ENCODE measurements at places on chromosomes 13 and 19.

DNA sequence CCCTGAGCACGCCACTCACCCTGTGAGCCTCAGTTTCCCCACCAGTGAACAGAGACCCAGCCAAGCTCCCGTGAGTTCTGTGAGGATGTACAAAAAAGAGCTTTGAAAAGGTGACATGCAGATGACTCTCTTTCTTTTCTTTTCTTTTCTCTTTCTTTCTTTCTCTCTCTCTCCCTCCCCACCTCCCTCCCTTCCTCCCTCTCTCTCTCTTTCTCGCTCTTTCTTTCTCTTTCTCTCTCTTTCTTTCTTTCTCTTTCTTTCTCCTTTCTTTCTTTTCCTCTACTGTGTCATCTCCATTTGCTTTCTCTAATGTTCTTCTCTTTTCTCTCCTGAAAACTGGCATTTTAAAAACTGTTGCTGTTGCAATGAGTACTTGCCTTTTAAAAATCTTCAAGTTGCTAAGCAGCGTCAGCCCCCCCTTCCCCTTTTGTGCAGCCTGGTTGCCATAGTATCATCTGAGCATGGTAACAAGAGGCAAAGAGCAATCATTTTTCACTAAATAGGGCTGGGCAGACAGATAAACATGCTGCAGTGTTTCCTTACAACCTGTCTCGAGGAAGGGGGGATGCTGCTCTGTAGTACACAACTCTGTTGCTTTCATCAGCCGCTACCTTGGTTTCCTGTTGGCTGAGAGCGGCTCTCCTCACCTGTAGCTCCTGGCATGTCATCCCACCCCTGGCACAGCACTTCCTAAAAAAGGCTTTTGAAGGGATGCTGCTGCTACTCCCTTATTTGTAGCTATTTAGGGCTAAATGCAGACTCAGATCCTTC lies 108.7 kb upstream of the MBNL2 start:
- DNase-seq: no peak

- DNase-seq: no peak
Measured at GRCh38 chr19:10399878-10400277, 3.5 kb downstream of the CDC37 start.

DNA sequence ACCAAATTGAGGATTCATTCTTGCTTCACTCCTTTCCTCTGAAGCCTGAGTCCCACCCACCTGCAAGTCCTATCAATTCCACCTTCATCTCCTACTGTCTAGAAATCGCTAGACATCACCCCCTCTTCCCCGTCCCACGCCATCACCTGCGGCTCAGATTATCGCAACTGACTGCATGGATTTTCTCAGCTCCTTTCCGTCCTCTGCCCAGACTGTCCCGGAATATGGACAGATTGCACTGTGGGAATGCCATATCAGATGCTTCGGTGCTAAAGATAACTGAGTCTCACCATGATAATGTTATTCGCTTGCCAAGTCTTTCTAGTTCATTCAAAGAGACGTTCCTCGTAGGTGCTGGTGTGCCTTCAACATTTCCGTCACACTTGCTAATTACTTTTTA lies 66.4 kb upstream of the USP29 start:
- DNase-seq: no peak

- no peak for DNase-seq
Measured at GRCh38 chr19:51433043-51433442, 15.6 kb upstream of the SIGLEC10 start.

DNA sequence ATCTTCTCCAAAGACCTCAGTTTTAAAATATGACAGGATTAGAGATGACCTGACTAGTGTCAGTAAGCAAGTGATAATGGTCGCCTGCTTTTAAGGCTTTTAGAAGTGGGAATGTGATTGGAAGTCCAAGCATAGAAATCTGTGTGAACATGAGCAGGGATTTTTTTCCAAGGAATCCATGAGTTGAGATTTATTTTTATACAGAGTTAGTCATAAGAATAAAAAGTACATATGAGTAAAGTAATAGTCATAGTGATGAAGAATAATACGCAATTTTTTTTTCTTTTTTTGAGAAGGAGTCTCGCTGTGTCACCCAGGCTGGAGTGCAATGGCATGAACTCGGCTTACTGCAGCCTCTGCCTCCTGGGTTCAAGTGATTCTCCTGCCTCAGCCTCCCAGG lies 1.6 kb downstream of the ZNF546 start:
- no peak for DNase-seq

DNA sequence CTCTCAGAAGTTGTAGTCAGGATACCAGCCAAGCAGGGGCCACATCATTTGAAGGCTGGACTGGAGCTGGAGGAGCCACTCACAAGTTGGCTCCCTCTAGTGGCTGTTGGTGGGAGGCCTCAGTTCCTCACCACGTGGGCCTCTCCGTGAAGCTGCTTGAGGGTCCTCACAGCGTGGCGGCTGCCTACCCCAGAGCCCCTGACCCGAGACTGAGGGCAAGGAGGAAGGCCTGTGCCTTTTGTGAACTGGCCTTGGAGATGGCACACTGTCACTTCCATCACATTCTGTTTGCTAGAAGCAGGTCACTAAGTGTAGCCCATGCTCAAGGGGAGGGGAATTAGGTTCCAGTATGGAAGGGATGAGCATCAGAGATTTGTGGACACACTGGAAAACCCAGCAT lies 14.6 kb downstream of the GNA11 start:
- DNase-seq: no peak

DNA sequence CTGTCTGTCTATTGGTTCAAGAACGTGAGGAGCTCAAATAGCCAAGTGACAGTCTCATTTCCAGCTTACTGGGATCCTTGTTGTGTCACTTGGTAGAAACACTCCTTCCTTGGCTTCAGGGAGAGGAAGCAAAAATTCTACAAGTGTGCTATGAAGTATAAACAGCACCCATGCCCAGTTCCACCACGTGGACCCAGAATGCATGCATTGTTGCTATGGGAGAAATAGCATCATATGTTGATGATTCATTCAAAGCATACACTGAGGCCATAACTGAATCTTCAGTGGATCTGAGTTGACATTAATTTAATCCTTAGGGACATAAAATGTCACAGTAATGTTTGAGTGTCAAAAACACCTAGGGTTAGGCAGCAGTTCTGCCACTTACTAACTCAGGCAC lies 199.0 kb upstream of the RXFP2 start:
- DNase-seq: no peak

- no peak for DNase-seq
Measured at GRCh38 chr19:10061717-10062310, 24.3 kb upstream of the SHFL start.

- no peak for DNase-seq
Measured at GRCh38 chr13:104805346-104805745, 1730.1 kb downstream of the EFNB2 start.

DNA sequence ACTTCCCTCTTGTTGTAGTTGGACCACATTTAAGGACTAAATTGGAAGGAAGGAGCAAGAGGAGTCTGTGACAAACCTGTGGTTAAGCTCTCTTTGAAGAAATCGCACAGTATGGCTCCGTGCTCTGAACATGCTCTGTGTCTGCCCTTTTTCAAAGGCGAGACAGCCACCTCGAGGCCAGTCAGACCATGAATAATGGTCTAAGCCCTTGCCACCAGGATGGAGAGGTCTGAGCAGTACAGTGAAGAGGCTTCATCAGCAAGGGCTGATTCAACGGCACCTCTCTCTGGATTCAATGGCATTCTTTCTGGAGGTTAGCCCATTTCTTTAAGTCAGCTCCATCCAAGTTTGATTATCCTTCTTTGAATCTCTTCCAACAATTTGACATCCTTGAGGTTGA lies 30.9 kb downstream of the FAM216B start:
- no peak for DNase-seq

- DNase-seq: no peak
Measured at GRCh38 chr13:33340631-33341030, 55.1 kb upstream of the STARD13 start.

- DNase-seq: no peak
Measured at GRCh38 chr19:46944123-46944748, 75.4 kb upstream of the NPAS1 start.

DNA sequence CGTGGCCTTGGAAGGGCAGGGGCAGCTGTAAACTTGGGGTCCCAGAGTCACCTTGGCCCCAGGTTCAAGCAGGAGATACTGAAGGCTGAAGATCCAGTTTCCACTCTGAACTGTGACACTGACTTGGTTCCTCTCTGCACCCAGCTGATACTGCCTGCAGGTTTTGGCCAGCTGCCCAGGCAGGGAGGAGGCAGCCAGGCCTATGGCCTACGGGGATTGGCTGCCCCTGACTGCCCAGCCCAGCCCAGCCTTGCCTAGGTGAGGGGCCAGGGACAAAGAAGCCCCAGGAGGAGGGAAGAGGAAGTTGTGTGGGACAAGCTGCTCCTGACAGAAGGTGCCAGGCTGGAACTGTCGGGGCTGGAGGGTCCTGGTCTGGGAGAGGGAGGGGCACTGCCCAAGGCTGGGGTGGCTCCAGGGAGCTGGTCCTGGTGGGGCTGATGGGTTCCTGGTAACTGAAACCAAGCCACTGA lies 51.7 kb upstream of the CYP4F8 start:
- DNase-seq: no peak

GRCh38 chr19:53772943-53773342 lies 51.2 kb downstream of the NLRP12 start:
- DNase-seq: peak; percentile 29

DNA sequence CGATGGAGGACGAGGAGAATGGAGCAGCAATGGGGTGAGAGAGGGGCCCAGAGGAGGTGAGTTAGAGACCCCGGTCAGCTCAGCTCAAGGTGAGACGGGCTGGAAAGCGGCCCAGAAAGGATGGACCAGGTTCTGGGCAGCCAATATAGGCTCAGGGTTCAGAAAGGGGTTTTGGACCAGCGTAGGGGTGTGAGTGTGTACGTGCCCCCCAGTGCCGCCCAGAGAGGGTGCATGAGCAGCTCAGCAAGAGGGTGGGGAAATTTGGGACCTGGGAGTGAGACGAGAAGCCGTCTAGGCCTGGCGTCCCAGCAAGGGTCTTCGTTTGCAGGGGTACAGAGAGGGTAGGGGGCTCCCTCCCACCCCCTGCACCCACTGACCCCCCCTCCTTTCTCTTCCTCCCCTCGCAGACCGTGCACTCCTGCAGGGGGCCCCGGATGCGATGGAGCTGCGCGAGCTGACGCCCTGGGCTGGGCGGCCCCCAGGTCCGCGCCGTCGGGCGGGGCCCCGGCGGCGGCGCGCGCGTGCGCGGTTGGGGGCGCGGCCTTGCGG lies 12.1 kb downstream of the FUT6 start:
- DNase-seq: no peak

- no peak for DNase-seq
Measured at GRCh38 chr13:27979001-27979643, 9.4 kb downstream of the URAD start.

GRCh38 chr13:112572366-112572765 lies 15.6 kb downstream of the TUBGCP3 start:
- no peak for DNase-seq

GRCh38 chr13:75263741-75264407 lies 218.1 kb downstream of the TBC1D4 start:
- peak; percentile 56 for DNase-seq

DNA sequence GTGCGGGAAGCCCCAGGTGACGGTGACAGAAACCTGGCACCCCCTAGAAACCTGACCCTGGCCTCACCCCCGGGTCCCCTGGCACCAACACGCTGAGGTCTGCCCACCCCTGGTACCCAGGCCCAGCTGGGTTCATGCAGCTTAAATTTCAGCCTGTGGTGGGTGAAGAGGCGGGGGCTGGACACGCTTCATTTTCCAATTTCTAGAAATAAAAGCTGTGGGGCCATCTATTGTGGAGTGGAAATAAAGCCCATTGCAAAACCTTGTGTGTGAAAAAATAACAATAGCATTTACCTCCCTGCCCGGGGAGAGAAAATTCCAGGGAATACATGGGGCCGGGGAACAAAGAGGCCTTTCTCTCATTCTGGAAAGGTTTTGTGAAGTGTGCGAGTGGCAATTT lies 7.5 kb upstream of the FUT5 start:
- DNase-seq: no peak

DNA sequence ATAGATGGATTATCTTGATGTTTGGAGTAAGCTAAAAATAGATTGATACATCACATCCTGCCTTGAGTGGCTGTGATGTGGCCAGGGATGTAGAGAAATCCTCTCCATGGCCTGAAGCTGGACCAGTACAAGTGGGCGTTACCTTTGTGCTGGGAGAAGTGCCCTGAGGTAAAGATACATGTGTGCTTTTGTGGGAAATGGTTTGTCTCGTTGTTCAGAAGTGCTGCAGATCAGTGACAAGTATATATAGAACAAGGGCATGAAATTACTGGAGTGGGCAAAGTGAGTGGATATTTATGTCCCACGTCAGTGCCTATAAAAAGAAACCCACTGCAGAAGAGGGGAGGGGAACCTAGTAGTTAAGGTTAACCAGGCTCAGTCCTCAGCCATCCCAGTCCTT lies 12.2 kb upstream of the ZNF304 start:
- DNase-seq: no peak

DNA sequence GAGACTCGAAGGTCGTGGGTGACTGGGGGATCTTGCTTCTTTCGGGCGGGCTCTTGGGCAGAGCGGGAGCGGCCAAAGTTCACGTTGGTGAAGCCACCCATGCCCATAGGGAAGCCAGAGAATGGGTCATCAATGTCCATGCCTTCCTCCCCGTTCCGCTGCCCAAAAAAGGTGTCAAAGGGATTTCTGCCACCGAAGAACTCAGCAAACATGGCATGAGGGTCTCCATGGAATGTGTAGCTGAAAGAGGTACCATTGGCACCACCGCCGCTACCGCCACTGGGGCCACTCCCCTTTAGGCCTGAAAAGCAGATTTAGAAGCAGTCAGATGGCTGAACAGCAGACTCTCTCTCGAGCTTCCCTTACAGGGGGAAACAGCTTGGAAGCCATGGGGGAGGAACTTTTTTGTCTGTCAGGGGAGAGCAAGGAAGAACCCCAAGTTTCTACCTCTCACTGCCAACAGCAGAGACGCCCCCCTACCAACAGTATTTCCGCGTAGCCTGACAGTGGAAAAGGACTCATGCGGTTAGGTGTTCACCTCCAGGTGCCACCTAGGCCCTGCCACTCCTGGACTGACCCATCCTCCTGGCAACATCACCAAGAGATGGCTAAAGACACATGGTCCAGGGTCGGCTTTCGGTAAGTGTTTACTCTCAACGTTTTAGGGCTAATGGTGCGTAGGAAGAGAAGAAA lies 1.3 kb downstream of the DNAJB1 start:
- no peak for DNase-seq

Measured in GM04504 (cell line).